ENCODE measurements at places on chromosomes 12 and 14.

GRCh38 chr14:22213120-22213519 is 375.9 kb downstream of the DAD1 start:
- no peak for DNase-seq

GRCh38 chr14:89107626-89108025 is 283.2 kb downstream of the TTC8 start:
- DNase-seq = no peak

- DNase-seq = no peak
Measured at GRCh38 chr12:52867642-52868041, 18.8 kb upstream of the KRT78 start.

- no peak for DNase-seq
Measured at GRCh38 chr12:57584690-57585089, 6.3 kb upstream of the PIP4K2C start.

DNA sequence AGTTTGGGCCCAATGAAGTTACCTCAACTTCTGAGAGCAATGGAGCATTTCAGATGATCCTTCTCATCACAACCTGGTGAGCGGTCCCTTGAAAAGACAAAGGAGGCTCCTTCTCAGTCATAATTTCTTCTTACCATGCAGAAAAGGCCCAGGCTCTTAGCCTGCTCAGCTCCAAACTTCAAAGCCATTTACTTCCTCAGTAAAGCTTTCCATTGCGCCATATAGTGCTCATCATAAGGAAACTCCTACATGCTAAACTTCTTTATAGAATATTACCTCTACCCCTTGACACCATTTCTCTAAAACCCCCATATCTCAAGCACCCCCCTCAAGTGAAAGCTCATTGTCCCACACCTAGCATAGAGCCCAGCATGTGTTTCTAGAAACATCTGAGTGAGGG is 127.1 kb downstream of the GTF2A1 start:
- no peak for DNase-seq

DNA sequence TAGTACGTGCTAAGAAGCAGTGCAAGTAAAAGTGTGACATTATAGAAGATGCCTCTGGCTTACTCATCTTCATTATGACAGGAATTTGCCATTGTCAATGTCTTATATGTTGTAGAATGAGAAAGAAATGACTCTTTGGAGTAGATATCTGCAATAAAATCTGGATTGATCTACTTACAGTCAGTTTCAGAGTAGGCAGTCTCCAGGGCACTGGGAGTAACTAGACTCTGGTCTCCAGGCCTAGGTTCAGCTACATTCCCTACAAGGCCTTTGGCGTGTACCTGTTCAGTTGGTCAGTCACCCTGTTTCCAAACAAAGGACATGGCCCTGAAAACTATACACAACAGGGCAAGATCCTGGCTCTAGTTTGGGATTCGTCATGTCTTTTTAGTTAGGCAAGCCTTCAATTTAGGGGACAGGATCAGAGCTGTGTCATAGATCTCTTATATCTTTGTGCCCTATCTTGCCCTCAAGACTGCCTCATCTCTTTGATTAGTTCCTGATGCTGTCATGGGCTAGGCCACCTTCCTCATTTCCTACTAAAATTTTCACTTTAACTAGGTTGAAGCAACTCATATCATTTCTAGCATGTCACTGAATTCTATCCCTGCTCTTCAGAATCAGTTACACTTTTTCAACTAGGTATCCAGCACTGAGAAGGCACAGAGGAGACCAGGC is 410.0 kb downstream of the RAD51B start:
- DNase-seq = no peak

DNA sequence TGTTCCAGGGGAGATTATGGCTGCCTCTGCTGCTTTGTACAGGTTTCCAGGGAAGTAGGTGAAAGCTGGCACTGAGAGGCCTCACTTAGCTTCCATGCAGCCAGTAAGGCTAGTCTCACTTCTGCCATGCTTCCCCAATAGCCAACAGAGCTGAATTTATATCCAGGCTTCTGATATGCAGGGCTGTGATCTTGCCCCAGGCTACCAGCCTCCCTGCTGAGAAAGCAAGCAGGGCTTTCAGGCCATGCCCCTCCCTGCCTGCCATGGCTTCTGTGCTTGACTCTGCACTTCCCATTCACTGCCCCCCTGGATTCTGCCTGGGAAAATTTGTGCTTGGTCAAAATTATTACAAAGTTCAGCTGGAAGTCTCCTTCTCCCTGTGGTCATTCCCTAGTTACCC is 302.1 kb upstream of the FBXO33 start:
- DNase-seq = no peak

GRCh38 chr12:131764738-131765137 is 53.8 kb downstream of the SFSWAP start:
- DNase-seq = no peak

GRCh38 chr12:128813883-128814282 is 9.9 kb downstream of the SLC15A4 start:
- no peak for DNase-seq

DNA sequence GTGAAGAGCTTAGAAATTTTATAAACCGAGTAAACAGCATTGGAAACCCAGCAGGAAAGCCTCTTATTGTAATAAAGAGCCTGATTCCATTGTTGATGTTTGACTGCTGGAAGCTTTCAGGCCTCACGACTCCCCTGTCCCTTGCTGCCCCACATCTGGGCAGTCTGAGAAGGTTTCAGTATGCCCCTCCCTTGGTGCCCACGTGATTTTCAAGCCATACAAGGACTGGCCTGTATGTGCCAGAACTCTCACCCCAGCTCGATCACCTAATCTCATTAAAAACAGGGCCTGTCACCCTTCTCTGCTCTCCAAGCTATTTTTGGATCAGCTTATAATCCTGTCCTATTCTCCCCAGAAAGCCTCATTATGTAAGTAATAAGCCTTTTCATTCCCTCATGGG is 7.5 kb upstream of the PYROXD1 start:
- no peak for DNase-seq

DNA sequence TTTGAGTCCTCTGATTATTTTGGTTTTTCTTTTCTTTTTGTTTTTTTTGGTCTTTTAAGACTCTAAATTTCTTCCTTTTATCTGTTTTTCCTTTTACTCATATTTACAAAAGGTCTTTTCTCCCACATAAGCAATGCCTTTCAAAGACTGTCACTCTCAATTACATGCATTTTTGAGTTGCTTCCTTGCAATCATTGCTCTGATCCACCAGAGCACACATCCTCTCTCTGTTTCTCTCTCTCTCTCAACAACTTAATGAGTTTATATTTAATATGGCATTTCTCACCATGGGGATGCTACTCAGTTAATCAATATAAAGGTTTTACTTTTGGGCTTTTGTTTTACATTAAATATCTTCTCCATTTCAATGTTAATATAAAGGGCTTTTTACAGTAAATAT is 62.7 kb upstream of the OR10AD1 start:
- no peak for DNase-seq

DNA sequence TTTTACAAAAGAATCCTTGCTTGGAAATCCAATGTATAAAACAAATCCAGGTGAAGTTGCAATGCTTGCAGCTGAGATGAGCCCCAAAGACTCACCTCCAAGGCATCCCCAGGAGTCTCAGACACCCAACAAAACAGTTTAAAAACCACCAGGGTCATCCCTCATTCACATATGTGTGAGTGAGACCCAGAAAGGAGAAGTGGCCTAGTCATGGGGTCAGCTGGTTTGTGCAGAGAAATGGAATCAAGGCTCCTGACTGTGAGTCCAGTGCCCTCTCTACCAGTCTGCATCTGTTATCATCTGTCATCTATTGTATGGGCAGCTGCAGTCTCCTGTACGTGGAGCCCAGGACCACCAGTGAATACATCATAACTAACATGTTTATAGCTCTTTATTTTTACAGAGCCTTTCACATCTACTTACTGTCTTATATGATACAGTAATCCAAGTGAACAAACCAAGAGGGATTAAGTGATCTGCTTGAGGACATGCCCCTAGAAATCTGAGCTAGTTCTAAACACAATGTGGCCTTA is 27.1 kb downstream of the PLEKHG7 start:
- no peak for DNase-seq

- DNase-seq = no peak
Measured at GRCh38 chr14:103616635-103617300, 12.2 kb upstream of the KLC1 start.

GRCh38 chr12:32032205-32032810 is 73.1 kb downstream of the RESF1 start:
- no peak for DNase-seq

DNA sequence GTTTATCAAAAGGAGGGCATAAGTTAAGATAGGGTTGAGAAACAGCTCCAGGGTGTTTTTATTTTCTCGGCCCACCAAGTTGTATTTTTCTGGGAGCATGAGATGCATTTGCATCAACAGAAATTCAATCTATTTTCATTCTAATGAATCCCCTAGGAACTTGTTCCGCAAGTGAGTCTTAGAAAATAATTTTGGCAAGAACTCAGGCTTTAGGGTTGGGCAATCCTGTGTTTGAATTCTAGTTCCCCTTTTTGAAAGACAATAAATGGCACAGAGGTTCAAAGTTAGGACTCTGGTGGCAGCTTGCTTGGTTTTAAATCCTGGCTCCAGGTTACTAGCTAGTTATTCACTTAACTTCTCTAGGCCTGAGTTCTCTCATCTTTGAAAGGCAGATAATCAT is 23.7 kb downstream of the SLC5A8 start:
- no peak for DNase-seq

DNA sequence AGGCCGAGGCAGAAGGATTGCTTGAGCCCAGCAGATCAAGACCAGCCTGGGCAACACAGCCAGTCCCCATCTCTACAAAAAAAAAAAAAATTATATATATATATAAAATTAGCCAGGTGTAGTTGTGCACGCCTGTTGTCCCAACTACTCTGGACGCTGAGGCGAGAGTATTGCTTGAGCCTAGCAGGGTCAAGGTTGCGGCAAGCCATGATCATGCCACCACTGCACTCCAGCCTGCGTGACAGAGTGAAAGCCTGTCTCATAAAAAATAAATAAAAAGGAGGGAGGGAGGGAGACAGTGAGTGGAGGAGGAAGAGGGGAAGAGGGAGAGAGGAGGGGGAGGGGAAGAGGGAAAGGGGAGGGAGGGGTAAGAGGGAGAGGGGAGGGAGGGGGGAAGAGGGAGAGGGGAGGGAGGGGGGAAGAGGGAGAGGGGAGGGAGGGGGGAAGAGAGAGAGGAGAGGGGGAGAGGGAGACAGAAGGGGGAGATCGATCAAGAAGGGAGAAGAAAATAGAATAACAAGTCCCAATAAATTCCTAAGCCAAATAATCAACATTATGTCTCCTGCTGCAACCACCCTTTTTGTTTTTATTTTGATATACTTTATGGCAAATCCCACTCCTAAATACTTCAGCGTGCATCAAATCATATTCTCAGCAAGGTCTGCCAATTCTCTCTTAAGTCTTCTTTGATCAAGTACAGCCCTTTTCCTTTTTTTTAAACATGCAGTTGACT is 163.9 kb downstream of the MED13L start:
- DNase-seq = no peak

GRCh38 chr12:132955094-132956010 is 754 bp downstream of the ZNF605 start:
- no peak for DNase-seq

DNA sequence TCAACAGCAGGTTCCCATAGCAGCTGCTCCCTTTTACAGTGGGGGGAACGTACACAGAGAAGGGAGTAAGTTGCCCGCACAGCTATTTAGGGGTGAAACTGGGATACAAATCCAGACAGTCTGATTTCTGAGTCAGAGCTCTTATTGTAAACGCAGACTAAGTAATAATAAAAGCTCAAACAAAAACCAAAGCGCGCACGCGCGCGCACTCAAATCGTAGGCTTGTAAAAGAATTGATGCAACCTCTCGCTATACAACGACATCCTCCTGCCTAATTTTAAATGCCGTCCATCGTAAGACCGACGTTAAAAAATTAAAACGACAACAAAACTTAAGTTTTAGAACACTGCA is 747 bp upstream of the DACT1 start:
- no peak for DNase-seq

- DNase-seq = no peak
Measured at GRCh38 chr14:64550621-64551333, 1.0 kb downstream of the PPP1R36 start.

DNA sequence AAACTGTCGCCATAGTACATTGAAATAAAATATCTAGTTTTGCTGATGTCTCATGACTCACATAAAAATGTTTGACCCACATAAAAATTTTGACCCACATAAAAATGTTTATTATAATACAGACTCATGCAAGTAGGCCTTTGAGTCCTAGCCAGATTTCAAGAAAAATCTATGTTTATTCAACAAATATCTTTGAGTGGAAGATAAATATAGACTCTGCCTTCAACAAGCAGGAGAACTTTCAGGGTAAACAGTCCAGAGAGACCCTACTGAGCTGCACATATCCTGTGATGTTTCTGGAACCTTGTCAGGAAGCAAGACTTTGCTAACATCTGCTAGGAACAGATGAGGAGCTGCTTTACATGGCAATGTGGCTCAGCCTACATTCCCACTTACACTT is 283.1 kb downstream of the MDGA2 start:
- DNase-seq = no peak

GRCh38 chr14:102565959-102566358 is 26.5 kb upstream of the RCOR1 start:
- no peak for DNase-seq

DNA sequence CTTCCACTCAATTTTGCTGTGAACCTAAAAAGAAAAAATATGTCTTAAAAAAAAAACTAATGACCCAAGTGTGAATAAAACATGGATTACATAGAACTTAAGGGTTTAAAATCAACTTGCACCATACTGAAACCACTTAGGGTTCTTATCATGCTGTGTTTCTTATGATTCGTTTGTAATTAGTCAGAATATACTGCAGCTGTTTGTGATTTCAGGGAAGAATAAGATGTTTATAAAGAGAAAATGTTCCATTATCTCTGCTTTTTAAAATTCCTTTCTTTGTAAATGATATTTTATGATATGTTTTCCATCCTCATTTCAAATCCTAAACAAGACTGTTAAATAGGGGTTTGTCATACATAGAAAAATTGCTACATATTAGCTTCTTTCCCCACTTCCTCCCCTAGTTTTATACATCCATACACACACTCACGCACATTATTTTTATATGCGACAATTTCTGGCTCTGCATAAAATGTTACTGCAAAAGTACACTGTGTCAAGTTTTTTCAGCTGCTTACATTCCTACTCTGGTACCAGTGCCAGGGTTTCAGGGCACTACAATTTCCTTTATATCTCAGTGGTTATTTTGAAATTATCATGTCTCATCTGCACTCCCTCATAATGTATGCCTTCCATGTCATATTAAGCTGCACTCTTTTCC is 275.2 kb upstream of the GARIN6 start:
- no peak for DNase-seq

- DNase-seq = no peak
Measured at GRCh38 chr14:55693904-55694303, 113.9 kb downstream of the KTN1 start.

- no peak for DNase-seq
Measured at GRCh38 chr14:75720116-75720515, 59.1 kb downstream of the TTLL5 start.
